Activated naive CD8-positive, alpha-beta T cell treated with anti-CD3 and anti-CD28 coated beads, Interleukin-2, amount 10 ng/mL, durations not matched to agents 7 days and 5 days (primary cell): ENCODE measurements at places on chromosomes 7 and 10. TPM values are rescaled to one million over a fixed set of nuclear protein-coding genes. Genes with fewer than 3 reads are reported as not detected.

The WDFY4 gene
- 1.5 TPM for total RNA-seq

The SPDYE2B gene
- total RNA-seq, result not detected

The GSTO2 gene
- total RNA-seq, result 1.4 TPM

The MOGAT3 gene
- not detected for total RNA-seq

The ANKRD61 gene
- total RNA-seq, result not detected

The SFRP4 gene
- total RNA-seq, result not detected

The FXYD4 gene
- not detected for total RNA-seq

The BPGM gene
- 13.1 TPM for total RNA-seq

The EBF3 gene
- not detected for total RNA-seq
